ENCODE measurements at places on chromosomes 5 and 9. TPM values are rescaled to one million over a fixed set of nuclear protein-coding genes. Genes with fewer than 3 reads are reported as not detected.

GRCh38 chr9:120982836-120983235 is 56.2 kb upstream of the TRAF1 start:
- peak; percentile 21 for DNase-seq

GRCh38 chr5:107532169-107532878 is 138.4 kb downstream of the EFNA5 start:
- DNase-seq = no peak

- no peak for DNase-seq
Measured at GRCh38 chr5:77366717-77367500, 125.2 kb downstream of the WDR41 start.

DNA sequence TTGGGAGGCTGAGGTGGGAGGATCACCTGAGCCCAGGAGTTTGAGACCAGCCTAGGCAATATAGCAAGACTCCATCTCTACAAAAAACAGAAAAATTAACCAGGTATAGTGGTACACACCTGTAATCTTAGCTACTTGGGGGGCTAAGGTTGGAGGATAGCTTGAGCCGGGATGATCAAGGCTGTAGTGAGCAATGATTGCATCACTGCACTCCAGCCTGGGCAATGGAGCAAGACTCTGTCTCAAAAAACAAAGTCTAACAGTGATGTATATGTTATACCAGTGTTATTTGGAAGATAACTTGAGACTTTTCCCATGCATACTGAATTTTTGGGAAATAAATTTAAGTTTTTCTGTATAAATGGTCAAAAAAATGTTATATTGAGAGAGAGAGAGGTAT is 146.3 kb downstream of the ZCCHC7 start:
- no peak for DNase-seq

- DNase-seq = peak; percentile 54
Measured at GRCh38 chr5:154191467-154192261, 1.1 kb downstream of the GALNT10 start.

- DNase-seq = peak; percentile 98
Measured at GRCh38 chr5:17305964-17306725, 88.7 kb downstream of the BASP1 start.

- DNase-seq = no peak
Measured at GRCh38 chr5:71788794-71789193, 69.7 kb downstream of the CARTPT start.

- no peak for DNase-seq
Measured at GRCh38 chr5:73282383-73282782, 109.4 kb downstream of the TMEM174 start.

PKD2L2 gene
- not detected for total RNA-seq

LHX3 gene
- total RNA-seq = not detected

PCDHGB6 gene
- 3.8 TPM for total RNA-seq

DNM1 gene
- total RNA-seq = 28.0 TPM

Data from fibroblast of the aortic adventitia (primary cell).